ENCODE measurements at places on chromosomes 2 and 18. TPM values are rescaled to one million over a fixed set of nuclear protein-coding genes. Genes with fewer than 3 reads are reported as not detected.

GRCh38 chr2:204279819-204280218 lies 265.5 kb upstream of the PARD3B start:
- no peak for DNase-seq

DNA sequence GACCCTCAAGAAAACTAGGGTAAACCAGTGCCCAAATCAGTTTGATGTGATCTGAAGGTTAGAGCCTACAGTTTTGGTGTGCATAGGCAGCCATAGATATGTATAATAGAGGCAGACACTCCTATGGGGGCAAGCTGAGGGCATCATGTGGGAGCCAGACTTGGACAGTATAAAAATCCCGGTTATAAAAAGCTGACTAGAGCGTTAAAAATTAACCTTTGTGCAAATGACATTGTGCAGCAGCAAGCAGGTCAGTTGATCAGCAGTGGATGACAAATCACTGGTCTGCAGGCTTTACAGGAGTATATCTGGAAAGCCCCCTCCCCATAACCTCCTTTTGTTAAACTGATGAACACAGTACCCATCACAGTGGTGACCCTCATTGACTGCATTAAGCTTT lies 107.8 kb downstream of the CTNNA2 start:
- DNase-seq: no peak

The CTAGE1 gene
- total RNA-seq: not detected

- no peak for DNase-seq
Measured at GRCh38 chr2:13018490-13018889, 301.8 kb downstream of the TRIB2 start.

DNA sequence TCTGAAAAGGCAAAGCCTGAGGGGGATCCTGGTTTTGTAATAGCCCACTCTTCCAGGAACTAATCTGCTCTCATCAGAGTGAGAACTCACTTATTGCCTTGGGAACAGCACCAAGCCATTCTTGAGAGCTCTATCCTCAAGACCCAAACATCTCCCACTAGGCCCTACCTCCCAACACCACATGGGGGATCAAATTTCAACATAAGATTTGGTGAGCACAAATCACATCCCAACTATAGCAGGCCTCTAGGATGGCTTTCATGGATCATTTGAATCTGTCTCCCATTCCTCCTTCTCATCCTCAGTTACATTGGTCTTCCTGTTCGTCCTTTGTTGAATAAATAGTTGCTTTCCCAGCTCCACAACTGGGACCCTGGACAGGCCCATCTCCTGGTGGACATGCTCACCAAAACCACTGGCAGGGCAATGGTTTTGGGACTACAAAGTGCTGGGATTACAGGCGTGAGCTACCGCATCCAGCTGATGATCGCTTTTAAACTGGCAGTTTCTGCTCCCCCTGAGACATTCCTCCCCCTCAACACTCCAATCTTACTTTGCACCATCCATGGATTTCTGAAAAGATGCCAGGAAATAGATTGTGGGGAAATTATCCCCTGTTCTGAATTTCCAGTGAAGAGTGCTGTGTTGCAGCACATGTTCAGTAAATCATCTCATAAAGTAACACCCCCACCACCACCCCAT lies 42.6 kb downstream of the MCFD2 start:
- DNase-seq: peak; percentile 20

GRCh38 chr2:929011-929735 lies 21.5 kb upstream of the SNTG2 start:
- no peak for DNase-seq

The TPO gene
- total RNA-seq: 6.1 TPM

- DNase-seq: no peak
Measured at GRCh38 chr2:211349031-211349430, 792.6 kb downstream of the CPS1 start.

The TNS1 gene
- total RNA-seq: 444 TPM

DNA sequence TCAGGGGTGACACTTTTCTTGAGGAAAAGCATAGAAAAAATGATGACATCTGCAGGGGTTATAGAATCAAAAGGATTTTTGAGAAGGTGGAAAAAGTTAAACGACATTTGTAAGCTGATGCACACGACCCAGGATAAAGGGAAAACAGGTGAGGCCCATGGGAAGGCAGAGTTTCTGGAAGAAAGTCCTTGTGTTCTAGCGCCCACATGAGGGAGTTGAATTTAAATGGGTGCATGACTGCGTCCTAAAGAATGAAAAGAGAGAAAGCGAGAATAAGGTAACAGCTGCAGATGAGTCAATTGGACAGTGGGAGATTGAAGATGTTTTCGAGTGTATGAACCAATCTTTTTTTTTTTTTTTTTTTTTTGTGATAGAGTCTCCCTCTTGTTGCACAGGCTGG lies 158.1 kb downstream of the GALR1 start:
- no peak for DNase-seq

DNA sequence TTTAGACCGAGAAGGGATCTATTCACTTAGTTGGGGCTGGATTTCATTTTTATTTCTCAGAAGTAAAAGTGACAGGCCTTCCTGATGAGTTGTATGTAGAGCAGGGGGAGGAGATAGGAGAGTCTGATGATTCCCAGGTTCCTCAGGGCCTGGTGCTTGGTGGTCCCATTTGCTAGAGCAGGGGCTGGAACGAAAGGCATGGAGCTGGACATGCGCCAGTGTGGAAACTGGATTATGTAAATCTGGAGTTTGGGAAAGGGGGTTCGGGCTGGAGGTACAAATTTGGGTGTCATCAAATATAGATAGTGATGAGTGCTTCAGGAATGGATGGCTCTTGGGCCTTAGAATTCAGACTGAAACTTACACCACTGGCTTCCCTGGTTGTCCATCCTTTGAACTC lies 27.5 kb downstream of the GNLY start:
- no peak for DNase-seq

- no peak for DNase-seq
Measured at GRCh38 chr2:176392744-176393414, 123.6 kb downstream of the MTX2 start.

- no peak for DNase-seq
Measured at GRCh38 chr18:22033085-22033484, 136.3 kb upstream of the GATA6 start.

- no peak for DNase-seq
Measured at GRCh38 chr18:12458771-12459170, 51.0 kb downstream of the PRELID3A start.

GRCh38 chr18:47985866-47986265 lies 55.4 kb upstream of the SMAD2 start:
- DNase-seq: no peak

The INPP4A gene
- 38.2 TPM for total RNA-seq

- no peak for DNase-seq
Measured at GRCh38 chr2:213220967-213221603, 63.2 kb upstream of the SPAG16 start.

The FAM124B gene
- total RNA-seq: 1.9 TPM

DNA sequence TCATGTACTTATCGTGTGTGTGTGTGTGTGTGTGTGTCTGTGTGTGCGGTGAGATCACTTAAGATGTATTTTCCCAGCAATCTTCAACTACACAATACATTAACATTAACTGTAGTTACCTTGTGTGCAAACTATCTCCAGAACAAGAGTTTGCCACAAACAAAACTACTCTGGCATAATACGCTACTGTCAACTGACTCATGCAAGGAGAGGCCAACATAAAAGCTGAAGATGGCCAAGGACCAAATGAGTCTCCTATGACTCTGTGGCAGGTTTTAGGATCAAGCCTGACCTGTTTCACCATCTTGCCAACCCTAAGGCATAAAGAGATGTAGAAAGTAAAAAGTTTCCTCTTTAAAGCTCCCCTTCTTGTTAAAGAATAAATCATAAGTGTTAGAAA lies 20.1 kb downstream of the CYB5A start:
- no peak for DNase-seq

The DSG3 gene
- total RNA-seq: not detected

DNA sequence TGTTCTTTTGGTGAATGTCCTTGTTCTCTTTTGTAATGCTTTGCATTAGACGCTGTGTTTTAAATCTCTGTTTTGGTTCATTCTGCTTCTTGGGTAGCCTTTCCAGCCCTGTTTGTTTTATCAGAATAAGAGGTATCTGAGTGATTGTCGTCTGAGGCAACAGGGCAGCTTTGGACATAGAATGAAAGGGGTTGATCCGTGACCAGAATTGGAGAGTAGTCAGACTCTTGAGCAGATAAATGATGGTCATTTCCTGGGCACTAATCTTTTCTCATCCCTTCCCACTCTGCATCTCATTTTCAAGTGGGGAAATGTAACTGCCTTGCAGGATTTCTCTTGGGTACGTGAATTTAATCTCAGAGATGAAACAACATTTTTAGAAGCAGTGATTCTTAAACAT lies 61.4 kb downstream of the TAF4B start:
- DNase-seq: no peak

The UGT1A9 gene
- not detected for total RNA-seq

DNA sequence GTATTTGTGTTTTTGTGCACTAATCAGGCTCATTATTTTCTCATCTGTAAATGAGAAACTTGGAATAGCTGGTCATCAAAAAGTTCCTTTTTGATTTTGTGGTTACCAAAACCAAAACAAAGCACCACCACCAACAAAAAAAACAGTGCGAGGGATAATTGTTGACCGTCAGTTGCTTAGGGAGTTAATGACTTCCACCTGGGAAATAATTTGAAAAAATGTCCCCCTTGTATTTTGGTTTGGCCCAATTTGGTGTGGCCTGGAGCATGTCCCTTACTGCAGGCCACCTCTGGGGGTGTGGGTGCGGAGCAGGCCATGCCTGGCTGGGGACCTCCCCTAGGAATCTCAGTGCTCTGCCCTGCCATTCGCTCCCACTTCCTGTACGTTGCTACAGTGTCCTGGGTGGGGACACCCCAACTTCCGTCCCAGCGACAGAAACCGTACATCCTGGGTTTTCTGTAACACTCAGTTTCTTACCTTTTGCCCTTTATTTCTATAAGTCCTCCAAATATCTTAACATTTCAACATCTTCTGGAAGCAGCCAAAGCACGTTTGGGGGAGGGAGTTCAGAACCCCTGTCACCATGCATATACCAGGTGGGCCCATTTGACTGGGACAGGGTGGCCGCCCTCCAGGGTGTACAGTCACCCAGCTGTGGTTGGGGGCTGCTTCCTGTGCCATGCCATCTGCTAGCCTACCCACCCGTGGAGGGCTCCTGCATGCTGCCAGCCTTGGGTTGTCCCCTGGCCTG lies 31.3 kb downstream of the NCK2 start:
- no peak for DNase-seq

The GAL3ST2 gene
- not detected for total RNA-seq

The DHRS9 gene
- 1.3 TPM for total RNA-seq

The FARP2 gene
- 27.7 TPM for total RNA-seq

The NT5DC4 gene
- total RNA-seq: not detected

The SDC1 gene
- total RNA-seq: 0.36 TPM

DNA sequence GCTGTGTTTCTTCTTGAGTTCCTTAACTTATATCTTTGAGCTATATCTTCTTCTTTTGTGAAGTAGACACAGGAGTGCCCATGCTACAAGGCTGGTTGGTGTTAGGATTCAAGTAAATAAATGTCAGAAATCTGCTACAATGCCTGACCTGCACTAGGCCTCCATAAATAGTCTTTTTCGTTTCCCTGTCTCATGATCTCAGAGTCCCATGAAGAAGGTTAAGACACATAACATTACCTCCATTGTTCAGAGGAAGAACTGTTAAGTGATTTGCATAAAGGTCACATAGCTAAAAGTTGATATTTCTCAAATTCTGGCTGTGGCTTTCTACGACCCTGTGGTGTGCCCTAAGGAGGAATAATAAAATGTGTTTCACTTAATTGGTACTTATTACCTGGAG lies 228.4 kb downstream of the KCNS3 start:
- DNase-seq: no peak

GRCh38 chr2:96207774-96208142 lies 869 bp downstream of the STARD7 start:
- no peak for DNase-seq

The CCDC121 gene
- 3.8 TPM for total RNA-seq

DNA sequence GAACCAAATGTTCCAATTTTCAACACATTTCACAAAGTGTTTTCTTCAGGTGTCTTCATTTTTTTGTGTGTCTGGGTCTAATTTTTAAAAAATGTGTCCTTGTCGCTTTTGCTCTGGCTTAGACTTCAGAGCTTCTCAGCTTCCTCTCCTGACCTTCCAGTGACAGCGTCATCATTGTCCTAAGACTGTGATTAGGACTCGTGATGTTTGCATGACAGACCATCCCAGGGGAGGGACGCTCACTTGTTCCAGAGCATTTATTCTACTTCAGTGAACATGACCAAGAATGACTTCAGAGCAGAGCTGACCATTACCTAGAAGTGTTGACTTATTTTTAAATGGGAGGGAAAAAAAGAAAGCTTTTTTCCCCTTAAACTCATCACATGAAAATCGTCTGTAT lies 591.9 kb downstream of the IRS1 start:
- no peak for DNase-seq

DNA sequence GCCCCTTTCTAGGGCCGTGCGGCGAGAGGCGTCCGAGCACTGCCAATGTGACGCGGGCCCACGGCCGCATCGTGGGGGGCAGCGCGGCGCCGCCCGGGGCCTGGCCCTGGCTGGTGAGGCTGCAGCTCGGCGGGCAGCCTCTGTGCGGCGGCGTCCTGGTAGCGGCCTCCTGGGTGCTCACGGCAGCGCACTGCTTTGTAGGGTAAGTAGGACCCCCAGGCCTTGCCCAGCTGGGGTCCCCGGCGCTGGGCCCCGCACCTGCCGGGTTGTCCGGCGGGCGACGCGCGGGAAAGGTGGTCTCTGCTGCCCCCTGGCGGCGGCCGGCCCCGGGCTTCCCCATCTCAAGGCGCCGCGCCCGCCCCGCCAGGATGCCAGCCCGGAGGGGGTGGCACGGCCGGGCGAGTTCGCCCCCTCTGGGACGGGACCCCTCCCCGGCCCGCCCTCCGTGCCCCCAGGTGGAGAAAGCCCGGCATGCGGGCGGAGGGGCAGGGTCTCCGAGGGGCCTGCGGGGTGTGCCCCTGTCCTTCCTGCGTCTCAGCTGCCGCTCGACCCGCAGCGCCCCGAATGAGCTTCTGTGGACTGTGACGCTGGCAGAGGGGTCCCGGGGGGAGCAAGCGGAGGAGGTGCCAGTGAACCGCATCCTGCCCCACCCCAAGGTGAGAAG lies 1.9 kb downstream of the PRSS56 start:
- DNase-seq: no peak

Data from sigmoid colon (tissue), 7 donors.